Activated T-cell treated with anti-CD3 and anti-CD28 coated beads, Interleukin-2, amount 50 U/mL, for 24 hours (primary cell): ENCODE measurements at places on chromosomes 12 and 14.

GRCh38 chr14:72893636-72894322 is at the start of gene DPF3:
TSS of gene DPF3 (minus strand) at chr14:72894101. CDS start at chr14:72894088, 13 bp downstream.
- DNase-seq = peak; percentile 94

GRCh38 chr14:33899723-33900341 is 51.0 kb downstream of the EGLN3 start:
- no peak for DNase-seq

DNA sequence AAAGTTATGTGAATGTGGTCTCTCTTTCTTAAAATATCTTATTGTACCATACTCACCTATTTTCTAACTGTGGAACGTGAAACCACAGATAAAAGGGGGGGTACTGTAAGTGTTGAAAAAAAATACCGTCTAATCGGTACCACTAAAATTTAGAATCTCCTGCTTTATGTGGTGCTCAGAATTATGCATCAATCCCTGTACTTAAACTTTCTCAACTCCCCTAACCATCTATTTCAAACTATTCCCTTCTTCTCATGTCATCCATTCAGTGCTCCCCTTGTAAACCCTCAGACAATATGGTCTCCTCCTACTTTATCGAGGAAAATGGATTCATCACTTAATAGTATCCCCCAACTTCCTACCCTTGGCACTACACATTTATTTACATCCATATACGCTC is 23.7 kb downstream of the DEPDC4 start:
- no peak for DNase-seq

GRCh38 chr14:91996948-91997371 is 42.9 kb downstream of the TRIP11 start:
- no peak for DNase-seq

DNA sequence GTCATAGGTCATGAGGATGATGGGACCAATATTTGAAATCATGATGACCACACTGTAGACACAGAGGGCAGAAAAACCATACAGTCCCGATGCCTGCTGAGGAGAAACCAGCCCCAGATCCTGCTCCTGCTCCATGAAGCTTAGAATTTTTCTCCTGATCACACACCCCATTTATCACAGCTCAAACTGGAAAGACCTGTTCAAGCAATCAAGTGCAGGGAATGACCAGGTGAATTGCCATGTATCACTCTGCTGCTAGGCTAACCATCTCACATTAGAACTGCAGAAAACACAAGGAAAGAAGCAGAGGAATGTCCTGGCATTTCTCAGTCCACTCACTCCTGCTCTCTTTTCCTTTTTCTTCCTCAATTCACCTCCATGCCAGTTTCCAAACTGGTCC is 18.1 kb downstream of the MANSC1 start:
- DNase-seq = no peak

DNA sequence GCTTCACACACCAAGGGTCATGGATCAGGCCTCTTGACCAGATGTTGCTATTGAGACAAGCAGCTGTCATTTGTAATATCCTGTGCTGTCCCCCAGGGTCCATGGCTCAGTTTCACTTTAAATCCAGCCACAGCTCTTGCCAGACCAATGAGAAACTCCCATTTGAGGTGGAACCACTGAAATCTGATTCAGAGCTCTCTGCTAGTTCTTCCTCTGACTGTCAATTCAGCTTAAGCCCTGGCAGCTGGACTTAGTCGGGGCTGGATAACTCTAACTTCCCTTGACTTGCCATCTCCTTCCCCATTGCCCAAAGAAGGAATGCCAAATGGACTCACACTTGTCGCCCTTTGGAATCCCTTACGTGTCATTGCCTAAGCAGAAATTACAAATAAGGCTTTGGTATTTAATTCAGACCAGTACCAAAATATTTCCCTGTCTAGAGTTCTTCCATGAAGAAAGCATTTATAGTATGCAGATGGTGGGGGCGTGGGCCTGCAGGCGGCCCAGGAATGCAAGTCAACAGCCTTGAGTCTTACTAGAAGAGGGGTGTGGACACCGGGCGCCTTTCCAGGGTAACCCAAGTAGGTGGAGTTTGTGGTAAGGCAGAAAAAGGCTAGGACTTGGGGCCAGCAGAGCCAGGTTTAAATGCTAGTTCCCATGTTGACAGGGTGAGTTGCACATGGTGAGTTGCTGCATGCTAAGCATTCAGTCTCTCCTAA is 96.9 kb upstream of the TMPO start:
- no peak for DNase-seq

DNA sequence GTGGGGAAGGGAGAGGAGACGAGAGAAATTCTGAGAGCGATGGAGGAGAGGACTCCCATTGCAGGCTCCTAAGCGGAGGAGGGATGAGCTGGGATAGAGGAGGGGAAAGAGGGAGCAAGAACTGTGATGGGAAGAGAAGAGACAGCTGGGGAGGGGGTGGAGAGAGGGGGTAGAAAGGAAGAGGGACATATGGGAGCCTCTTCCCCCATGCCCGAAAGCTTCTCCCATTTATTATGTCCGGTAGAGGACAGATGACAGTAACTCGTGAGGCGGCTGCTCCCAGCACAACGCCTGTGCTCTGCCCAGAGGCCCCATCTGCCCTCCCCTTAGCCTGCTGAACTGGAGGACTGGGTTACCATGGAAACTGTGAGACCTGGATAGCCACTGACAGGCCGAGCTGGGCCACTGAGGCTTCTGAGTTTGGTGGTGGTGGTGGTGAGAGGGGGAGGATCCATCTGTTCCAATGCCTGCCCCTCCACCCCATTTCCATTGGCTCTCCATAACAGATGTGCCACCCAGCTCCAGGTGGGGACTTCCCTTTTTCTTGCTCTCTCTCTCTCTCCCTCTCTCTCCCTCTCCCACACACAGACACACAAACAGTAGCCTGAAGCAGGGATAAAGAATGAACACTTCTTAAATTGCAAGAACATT is 8.3 kb downstream of the CPNE6 start:
- DNase-seq = no peak

- DNase-seq = no peak
These were observed 40.1 kb downstream of the TESC start for GRCh38 chr12:117059156-117059555.

DNA sequence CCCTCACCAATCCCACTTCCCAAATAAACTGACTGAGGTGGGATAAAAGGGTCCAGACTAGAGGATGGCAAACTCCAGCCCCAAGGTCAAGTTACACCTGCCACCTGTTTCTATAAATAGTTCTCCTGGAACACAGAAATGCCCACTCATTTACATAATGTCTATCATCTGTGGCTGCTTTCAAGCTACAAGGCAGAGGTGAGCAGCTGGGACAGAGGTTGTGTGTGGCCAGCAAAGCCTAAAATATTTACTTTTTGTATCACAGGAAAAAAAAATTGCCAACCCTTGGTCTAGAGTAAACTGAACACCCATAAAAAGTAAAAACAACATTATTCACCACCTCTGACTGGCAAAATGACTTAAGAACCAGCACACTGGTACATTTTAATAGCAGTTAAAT is 269.4 kb downstream of the RGS6 start:
- DNase-seq = no peak

- DNase-seq = no peak
These were observed 82.5 kb upstream of the KICS2 start for GRCh38 chr12:64304571-64304970.

DNA sequence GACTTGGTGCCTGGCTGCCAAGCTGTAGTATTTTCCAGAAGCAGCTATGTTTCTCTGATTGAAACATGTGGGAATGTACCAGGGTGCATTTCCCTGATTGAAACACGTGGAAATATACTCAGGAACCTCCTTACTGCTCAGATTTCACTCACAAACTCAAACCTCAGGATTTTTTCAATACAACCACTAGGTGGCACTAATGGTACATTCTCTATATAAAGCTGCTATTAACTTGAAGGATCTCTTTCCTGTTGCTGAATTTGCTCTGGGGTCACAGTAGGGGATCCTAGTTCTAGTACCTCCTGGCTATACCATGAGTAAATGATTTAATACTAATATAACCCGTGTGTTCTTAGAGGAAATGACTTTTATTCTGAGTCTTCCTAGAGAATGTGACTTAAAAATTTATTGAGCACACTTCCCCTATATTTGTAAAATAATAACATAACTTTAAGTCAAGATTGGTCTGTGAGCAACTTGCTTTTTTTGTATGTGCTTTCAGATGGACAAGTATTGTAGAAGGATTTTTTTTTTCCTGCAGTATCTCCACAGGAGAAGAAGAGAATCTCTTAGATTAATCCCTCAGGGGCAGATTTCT is 173.8 kb upstream of the MIS18BP1 start:
- DNase-seq = no peak

DNA sequence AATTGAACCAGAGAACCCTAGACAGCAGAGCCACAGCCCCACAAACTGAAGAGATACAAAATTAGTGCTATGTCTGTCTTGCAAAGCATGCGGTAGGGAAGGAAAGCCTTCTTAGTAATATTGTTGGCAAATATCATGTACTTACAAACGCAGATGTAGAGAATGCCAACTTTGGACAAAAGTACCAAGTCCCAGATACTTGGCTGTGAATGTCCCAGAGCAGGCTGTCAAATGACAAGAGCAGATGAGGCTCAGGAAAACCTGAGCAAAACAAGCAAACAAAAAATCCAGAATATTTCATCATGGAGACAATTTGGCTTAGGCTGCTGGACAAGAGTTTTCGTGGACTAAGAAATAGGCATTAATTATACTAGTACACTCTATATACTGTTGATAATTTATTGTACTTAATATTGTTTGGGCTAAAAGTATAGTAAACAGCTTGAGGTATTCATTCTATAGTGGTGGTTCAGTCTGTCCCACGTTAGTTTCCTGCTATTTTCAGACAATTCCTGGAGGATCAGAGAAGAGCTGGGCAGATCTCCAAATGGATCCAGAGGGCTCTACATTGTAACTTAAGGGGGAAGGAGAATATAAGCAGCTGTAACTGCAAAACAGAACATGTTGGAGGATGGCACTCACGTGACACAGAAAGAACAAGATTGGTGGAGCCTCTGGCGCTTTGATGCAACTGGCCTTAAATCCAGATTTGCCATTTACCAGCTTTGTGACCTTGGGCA is 329.8 kb downstream of the ATP23 start:
- no peak for DNase-seq

DNA sequence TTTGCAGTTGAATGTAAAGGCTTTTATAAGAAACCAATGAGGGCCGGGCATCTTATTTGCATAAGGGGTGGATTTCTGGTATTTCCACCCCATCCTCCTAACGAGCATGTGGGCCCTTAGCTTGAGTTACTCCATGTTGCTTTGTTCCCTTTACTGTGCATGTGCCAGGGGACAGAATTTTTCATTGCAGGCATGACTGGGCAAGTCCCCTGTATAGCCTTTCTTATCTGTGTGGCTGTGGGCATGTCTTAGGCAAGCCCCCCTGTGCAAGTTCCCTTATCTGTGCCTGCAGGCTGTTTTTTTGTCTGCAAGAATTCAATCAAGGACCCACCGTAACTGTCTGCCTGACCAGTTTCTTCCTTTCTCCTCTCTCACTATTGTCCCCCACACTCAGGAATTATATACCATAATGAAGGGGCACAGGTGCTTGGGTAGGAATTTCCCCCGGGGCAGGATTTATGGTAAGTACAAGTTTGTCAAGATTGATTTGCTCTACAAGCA is 152.2 kb upstream of the CNOT2 start:
- no peak for DNase-seq

- no peak for DNase-seq
These were observed 53.2 kb downstream of the TESC start for GRCh38 chr12:117046011-117046369.
